CD4-positive, alpha-beta T cell treated with Interferon gamma for 1 hour (primary cell): ENCODE measurements at places on chromosomes 5 and 9.

- DNase-seq = no peak
These were observed 396.9 kb downstream of the PDE4D start for GRCh38 chr5:59496524-59497134.

DNA sequence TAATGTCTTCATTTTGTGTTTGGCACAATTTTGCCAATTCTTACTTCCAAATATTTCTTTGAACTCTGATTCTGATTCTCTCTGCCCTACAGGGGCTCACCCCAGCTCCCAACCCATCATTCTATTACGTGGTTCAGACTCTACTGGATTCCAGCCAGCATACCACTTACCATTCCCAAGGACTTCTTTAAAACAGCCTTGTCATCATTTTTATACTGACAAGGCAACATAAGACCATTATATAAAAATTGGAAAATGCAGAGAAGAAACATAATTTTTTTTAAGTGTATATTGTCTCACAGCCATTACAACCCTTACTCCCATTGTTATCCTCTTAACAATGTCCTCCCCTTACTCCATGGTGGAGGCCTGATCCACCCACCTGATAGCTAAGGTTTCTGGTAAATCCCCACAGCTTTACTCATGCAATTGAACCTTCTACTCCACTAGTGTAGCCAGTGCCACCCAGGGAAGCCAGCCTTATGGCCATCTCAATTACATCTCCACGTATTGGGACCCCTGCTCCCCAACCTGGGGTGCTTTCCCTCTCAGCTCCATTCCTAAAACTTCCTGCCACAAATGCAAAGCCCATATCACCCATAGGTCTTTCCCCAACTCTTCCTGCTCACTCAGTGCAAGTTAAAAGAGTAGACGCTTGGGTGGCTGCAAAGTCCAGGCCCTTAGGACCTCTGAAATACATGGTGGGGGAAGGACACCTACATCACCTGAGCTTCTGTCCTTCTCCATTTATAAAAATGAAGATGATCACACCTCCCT, 19.1 kb downstream of the UGT3A2 start:
- no peak for DNase-seq

DNA sequence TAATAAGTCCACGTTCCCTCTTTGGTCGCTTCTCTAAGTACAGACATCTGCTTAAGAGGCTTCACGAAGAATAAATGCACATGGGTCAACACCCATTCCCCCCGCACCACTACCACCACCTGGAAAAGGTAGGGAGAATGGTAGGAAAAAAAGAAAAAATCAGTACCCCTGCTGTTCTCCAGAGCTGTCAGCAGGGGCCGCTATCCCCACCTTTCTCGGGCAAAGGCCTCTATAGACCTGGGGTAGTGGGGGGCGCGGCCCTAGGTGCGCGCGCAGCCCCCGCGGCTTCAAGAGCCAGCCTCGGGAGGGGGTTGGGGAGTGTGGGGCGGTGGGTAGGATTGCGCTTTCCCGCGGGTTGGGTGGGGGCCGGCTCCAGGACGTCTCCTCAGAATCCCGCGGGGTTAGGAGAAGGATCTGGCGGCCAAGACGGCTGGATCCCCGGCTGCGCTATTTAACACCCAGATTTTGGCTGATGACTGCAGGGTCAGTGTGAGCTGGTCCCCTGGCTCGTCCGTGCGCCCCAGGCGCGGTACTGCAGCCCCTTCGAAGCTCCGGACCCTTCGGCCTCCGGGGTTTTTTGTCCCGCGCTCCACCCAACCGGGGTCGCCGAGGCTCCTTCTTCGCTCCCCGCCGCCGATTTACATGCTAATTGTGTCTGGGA, 1.6 kb upstream of the SEMA6A start:
- peak; percentile 29 for DNase-seq

DNA sequence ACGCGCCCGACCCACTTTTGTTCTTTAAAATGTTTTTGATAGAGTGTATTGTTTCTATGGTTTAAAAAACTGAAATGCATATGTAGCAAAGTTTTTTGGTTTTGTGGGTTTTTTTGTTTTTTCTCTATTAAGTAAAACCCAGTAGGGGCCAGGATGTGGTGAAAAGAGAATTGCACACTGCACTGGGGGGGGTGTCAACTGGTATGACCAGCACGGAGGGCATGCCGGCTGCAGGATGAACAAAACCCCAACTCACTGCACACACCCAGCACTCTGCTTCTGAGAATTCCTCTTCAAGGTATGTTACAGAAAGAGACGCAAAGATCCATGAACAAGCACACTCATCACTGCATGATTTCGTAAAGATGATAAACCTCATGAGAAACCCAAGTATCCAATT, 75.0 kb downstream of the STK10 start:
- DNase-seq = peak; percentile 72

- DNase-seq = peak; percentile 53
These were observed 26.3 kb downstream of the PTGES start for GRCh38 chr9:129726322-129727160.

- no peak for DNase-seq
These were observed 116.3 kb downstream of the PTTG1 start for GRCh38 chr5:160537940-160538339.

GRCh38 chr9:115289757-115290208, 171.8 kb upstream of the TNC start:
- DNase-seq = no peak

GRCh38 chr5:172841-173251, 18.4 kb upstream of the LRRC14B start:
- DNase-seq = no peak

DNA sequence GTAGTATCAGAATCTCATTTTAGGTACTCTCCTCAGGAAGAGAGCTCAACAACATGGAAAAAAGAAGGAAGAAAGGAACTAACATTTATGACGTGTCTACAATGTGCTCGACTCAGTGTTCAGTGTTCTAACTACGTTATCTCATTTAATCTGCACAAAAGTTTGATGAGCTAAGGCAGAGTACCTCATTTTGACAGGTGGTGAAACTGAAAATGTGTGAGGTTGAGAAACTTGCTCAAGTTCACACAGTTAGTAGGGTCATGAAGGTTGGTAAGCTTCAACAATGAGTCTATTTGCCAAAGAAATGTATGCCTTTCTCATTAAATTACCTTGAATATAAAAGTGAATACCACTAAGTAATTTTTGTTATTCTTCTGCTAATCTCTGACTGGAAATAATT, 165.1 kb downstream of the CAAP1 start:
- no peak for DNase-seq

DNA sequence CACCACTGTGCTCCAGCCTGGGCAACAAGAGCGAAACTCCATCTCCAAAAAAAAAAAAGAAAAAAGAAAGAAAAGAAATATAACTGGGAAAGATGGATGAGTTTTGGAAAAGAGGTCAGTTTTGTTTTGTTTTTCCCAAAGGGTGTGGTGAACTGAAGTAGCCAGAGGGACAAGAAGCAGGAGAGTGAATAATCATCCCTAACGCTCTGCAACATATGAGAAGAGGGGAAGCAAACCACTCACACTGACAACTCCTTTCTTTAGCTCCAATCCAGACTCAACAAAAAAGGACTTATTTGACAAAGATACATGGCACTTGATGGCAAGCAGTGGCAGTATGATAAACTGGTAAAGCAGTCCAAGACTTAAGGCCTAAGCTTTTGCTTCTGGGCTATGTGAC, 176.1 kb upstream of the HMHB1 start:
- DNase-seq = no peak

DNA sequence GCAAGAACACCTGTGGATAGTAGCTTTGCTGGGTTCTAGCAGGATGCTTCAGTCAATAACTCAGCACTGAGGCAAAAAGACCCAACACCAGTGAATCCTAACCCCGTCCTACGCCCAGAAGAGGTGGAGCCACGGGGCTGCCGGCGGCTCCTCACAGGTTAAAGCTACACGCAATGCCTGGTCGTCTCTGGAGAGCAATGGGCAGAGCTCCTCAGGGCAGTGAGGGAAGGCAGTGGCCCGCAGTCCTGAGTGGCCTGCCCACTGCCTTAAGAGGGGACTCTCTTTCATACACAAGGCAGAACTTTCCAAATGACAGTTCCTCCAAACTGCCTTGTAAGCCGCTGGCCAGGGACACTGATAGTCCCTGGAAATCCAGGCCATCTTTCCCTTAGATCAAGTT, 244.2 kb upstream of the IRX2 start:
- no peak for DNase-seq

DNA sequence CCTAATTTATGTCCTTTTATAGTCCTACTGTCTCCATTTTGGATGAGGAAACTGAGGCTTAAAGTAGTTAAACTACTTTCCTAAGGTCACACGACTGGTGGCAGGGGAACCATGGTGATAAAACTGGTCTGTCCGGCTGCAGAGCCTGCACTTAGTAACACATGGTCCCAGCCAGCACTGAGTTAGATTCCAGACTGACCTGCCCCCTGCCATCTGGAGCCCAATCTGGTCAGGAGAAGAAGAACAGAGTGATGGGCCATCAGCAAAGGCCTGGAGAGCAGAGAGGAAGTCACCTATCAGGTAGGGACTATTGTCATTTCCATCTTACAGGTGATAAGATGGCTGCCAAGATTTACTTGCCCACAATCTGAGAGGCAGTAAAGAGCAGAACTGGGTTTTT, 86.6 kb upstream of the SLC25A48 start:
- no peak for DNase-seq

DNA sequence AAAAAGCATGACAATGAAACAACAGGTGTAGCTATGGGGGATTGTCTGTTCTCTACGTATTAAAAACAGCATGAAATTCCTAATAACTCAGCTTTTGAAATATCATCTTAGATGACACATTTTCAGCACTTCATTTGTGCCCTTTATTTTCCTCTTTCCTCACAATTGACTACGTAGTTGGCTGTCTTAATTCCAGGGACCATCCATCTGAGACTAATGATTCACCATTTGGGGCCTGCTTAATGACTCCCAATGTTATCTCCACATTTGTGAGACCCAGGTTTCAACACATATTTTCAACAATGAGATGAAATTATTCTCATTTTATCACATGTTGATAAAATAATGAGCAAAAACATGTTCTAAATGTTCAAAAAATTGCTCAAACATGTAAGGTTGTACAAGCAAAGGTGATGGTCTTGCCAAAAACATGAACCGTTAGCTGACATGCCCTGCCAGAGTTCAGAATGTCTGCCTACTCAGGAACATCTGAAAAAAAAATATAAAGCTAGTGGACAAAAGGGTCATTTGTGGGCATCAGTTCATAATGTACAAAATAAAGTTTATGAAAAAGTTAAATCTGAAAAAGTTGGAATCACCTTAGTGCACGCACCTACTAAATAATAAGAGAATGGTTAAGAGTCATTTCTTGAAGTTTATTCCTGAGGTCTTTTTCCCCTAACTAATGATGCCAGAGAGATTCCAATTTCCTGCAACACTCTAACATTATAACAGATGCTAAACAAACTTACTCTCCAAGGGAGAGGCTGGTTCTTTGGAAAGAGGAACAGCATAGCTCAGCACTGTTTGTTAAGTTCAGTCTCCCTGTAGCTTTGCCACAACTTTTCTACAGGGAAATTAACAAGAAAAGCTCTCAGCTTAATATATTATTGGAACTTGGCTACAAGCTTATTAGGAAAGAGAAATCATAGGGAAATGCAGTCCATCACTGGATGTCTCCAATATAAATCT, 275.5 kb downstream of the SPOCK1 start:
- no peak for DNase-seq

DNA sequence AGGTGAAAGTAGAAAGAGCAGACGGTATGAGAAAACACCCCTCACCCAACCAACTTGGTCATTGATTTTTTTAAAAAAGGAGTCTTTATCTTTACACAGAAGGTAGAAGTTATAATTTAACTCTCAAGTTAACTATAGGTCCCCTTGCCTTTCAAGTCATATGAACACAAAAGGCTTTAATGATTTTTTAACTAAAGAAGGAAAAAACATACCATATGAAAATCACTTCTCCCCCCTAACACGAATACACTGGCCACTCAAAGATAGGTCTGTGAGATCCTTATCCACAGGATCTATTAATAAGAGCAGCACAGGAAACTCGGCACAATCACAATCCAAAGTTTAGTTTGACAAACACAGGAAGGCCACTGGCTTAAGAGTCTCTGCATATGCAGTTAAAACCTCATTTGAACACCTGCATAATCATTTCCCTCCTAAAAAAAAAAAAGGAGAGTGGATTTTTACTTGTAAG, 138.0 kb downstream of the ENC1 start:
- DNase-seq = no peak

GRCh38 chr5:10173716-10174115, 76.0 kb downstream of the ATPSCKMT start:
- no peak for DNase-seq

DNA sequence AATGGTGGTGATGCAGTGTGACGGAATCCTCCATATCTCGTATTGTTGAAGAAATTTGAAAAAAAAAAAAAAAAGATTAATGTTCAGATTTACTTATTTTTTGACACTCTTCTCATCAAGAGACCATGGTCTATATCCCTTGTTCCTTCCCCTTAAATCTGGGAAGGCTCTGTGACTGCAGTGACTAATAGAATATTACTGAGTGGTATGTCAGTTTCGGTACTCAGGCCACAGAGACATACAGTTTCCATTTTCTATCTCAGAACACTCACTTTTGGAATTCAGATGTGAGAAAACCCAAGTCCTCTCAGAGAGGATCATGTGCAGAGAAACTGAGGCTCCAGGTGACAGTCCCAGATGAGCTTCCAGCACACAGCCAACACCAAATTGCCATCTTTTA, 1193.5 kb downstream of the DTWD2 start:
- DNase-seq = no peak

DNA sequence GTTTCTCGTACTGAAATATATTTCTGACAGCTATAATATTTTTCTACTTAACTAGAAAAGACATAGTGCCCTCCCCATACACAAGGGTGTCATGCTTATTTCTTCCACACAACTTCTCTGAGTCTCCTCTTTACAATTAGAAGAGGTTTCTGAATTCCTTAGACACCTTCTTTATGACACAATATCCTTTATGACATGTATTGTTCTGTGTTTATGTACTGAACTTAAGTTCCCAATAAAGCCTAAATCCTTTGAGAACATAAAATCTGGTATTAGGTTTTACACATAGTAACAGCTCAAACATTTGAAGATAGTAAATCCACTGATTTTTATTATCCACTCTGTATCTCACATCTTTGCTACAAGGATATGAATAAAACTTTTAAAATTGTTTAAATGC, 32.5 kb downstream of the GRAMD2B start:
- no peak for DNase-seq

DNA sequence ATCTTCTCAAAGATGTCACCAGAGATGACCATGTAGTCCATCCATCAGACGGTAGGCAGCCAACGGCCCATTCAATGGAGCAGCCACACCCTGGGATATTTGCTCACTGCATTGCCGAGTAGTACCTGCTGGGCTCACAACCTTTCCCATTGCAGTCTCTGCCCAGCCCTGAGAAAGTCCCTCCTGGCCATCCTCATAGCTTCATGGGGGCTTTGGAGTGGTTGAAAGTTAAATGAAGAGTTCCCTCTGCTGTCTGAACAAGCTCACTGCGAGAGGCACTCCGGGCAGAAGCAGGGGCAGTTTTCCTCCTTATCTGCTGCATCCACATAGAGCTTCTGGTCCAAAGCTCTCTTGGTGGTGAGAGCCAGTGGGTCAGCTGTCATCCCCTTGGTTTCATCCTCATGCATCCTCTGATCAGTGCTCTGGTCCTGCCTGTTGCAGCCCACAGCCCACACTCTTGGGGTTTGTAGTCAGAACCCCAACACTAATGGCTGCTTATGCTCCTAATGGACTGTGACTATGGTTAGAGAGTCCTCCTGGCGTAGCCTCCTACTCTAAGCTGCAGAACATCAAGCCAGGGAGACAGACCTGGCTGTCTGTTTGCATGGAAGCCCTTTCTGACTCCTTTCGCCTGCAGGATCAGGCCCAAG, 23.3 kb downstream of the TNFSF8 start:
- peak; percentile 34 for DNase-seq

GRCh38 chr5:102211165-102211564, 84.9 kb downstream of the SLCO4C1 start:
- no peak for DNase-seq
